NCI-H1417 treated with DMSO at 0.1 percent for 48 hours (cell line): ENCODE measurements at places on chromosomes 12 and 14.
A peak's percentile ranks its signal among the peaks of the same experiment; 100 is the strongest.

DNA sequence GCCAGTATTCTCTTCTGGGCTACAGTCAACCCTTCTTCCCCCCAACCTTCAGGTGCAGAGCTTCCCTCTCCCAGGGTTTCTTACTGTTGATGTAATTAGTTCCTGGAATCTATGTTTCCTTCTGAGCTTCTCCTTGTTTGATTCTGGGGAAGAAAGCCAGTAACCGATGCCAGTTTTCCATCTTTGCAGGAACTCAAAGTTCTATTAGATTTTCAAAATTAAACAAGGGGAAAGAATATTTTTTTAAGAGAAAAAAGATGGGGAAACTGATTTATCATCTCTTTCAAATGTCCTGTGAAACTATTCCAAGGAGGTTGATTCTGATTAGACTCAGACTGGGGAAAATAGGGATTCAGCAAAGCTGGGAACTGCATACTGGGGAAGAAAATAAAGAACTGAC is 17.9 kb upstream of the FAM234B start:
- no peak for DNase-seq

GRCh38 chr12:121799842-121800693 is 3.7 kb upstream of the SETD1B start:
- DNase-seq, result no peak

- peak; percentile 85 for DNase-seq
These were observed 17.4 kb downstream of the FOXN3 start for GRCh38 chr14:89399594-89400068.

DNA sequence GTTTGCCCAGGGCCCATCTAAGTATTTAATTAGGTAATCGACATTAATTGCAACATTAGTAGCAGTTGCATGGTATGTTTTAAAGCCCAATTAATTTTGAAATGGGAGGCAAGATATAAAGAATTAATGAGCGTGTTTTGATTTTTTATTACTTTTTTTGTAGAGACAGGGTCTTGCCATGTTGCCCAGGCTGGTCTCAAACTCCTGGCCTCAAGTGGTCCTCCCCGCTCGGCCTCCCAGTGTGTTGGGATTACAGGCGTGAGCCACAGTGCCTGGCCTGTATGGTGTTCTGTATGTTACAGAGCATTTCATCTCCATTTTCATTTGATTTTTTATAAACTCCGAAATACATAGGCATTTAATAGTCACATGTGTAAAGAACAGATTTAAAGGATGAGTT is 856 bp downstream of the GOLGA5 start:
- DNase-seq, result no peak

DNA sequence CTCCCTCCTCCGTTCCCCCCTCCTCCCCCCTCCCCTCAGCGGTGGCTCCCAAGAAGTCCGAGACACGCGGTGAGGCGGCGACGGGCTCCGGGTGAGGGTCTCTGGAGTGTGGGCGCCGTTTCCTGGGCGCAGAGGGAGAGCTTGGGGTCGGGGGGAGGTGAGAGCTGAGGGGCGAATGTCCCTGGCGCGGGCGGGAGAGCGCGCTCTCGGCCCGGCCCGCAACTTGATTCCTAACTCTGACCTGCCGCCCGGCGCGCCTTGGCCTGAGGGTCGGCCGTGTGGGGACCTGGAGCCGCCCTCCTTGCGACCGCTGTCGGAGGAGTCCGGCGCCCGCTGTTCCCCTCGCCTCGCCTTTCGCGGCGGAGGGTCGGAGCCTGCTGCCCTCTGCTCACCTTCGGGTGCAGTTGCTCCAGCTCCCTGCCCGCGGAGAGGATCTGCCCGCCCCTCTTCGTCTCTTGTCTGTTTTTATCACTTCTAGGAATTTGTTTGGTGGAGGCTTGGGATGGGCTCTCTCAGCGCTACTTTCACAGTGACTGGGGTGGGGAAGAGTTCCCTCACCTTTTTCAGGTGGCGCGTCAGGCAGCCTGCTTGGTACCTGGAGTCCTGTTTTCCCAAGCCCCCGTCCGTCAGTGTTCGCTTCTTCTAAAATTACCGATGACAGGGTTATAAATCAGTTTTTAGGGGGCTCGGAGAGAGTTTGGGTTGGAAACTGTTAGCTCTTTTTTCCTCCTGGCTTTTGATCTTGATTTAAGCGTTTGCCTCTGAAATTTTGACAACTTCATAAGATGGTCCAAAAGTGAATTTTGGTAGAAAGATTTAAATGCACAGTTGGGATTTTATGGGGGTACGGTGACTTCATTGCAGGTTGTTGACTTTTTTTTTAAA is 495 bp downstream of the ADIPOR2 start:
- no peak for DNase-seq

- DNase-seq, result no peak
These were observed 14.9 kb upstream of the BMP4 start for GRCh38 chr14:53971521-53971920.

DNA sequence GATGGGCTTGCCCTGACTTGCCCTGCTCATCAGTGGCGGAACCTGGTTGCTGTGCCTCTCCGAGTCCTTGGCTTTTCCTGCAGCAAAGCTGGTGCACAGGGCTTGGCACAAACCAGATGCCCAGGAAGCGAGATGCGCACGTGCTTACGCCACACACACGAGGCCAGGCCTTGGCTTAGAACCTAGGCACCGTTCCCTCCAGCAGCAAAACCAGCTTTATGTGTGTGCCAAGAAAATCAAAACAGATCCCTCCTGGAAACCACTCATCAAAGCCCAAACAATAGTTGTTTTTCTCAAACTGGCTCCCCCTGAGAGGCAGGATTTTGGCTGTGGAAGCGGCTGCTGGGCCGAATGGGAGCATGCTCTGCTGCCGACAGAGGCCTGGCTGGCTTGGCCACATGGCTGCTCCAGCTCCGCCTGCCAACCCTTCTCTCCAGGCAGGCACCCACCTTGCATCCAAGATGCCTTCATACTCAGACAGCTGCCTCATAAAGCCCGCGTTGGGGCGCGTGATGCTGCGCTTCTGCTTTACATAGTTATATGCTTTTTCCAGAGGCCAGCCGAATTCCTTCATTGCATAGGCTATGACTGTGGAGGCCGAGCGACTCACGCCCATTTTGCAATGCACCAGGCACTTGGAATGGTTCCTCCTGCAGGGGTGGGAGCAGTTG is 58.7 kb downstream of the SSH1 start:
- DNase-seq, result no peak

- DNase-seq, result no peak
These were observed 116.3 kb upstream of the IGF1 start for GRCh38 chr12:102596687-102597086.

DNA sequence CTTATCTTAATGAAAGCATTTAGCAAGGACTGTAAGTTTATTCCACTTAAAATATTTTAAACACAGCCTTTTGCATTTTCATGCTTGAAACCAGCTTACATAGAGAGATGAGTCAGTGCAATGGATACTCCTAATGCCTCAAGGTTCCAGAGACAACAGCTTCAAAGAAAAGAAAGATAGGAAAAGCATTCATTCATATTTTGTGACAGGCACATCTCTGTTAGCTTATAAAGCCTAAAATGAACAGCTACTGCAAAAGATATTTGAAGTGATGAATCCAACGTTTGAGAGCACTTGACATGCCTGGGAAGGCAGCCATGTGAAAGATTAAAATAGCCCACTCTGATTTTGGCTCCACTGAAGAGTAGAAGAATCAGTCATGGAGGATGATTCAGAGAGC is 814.5 kb downstream of the RPS29 start:
- no peak for DNase-seq

DNA sequence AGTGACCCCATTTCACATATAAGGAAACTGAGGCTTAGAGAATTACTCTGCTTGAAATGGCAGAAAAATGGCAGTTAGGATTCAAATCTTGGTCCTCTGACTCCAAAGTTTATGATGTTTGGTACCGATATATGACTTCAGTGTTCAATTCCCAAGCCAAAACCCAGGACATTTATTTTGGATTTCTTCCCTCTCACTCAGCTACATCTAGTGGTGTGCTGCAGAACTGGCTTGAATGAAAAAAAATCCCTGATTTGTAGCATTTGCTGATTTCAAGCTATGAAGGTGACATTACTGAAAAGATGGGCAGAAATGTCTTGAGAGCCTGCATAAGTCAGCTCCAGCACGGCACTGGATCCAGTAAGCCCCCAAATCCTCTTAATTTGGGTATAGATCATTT is 106.4 kb downstream of the EFCAB11 start:
- no peak for DNase-seq

DNA sequence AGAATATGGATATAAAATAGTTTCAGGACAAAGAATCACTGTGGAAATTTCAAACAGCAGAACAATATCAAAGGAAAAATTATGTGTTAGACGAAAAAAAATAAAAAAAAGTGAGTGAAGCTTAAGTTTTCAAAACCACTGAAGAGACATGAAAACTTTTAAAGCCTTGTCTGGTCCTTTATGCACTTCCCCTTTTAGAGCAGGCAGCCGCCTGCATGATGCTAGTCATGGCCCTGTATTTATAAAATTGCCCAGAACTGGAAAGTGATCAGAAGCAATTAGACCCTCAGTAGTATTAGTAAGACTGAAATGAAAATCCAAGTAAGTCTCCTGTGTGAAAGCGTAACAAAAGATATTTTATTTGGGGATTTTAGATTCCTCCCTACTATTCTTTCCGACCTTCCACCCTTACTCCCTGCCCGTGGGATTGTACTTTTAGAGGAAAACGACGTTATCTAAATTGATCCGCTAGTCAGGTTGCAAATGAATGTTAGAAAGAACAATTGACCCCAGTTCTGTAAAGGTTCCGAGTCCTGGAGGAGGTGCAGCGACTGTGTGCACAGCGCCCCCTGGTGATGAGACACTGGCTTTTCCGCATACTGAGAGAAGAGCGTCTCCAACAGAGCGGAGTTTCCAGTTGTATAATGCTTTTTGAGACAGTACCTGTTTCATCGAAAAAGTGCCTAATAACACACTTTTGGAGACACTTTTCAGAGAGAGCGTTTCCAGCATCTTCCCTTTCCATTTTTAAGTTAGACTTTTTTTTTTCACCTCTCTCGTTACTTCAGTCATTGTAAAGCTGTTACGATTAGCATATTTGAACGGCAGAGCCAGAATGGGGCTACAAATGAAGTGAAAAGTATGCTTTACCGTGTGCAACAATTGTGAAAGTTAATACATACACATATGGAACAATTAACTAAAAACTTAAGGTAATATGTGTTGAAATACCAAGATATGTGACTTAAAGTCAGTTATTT is 12.4 kb downstream of the MGST1 start:
- no peak for DNase-seq

DNA sequence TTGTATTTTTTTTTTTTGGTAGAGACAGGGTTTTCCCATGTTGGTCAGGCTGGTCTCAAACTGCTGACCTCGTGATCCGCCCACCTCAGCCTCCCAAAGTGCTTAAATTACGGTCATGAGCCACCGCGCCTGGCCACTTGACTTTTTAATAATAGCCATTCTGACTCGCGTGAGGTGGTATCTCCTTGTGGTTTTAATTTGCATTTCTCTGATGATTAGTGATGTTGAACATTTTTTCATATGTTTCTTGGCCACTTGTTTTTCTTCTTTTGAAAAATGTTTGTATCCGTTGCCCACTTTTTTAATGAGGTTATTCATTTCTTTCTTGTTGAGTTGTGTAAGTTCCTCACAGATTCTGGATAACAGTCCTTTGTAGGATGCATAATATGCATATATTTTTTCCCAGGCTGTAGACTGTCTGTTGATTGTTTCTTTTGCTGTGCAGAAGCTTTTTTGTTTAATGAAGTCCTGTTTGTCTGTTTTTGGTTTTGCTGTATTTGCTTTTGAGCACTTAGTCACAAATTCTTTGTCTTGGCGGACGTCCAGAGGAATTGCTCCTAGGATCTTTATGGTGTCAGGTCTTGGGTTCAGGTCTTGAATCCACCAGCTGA is 10.3 kb upstream of the PGAM5 start:
- DNase-seq, result no peak

GRCh38 chr12:30902001-30902400 is 24.5 kb upstream of the TSPAN11 start:
- DNase-seq, result no peak

- DNase-seq, result peak; percentile 88
These were observed 212.6 kb upstream of the LHX5 start for GRCh38 chr12:113684053-113684907.
